Cerebellar nuclear complex (tissue), 1 donor: ENCODE measurements at places on chromosomes 5 and 9.

GRCh38 chr9:96071076-96071814 is 195.8 kb downstream of the ERCC6L2 start:
- DNase-seq, result no peak

DNA sequence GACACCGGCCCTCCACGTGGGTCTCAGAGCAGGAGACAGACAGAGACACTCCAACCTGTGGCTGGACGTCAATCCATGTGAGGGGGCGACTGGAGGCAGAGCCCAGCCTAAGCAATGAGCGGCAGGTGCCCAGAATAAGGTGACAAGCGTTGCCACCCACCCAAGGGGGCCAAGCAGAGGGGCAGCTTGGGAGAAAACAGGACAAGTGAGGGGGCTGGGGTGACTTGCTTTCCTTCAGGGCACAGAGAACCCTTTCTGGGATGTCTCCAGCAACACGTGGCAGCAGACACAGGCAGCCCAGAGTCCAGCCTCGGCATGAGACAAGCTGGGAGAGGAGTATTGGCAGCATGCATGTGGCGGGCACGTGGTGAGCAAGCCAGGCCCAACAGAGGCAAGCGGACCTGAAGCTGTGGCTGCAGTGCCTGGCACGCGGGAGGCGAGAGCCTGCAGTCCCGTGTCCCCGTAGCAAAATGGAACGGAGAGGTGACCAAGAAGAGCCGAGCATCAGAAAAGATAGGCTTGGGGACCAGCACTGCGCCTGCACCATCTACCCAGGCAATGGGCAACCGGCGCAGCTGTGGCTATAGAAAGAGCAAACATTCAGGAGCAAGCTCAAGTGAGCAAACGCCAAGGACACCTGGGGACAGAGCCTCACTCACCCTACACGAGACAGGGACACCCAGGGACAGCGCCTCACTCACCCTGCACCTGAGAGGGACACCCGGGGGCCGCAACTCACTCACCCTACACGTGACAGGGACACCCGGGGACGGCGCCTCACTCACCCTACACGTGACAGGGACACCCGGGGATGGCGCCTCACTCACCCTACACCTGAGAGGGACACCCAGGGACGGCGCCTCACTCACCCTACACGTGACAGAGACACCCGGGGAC is 6.2 kb downstream of the TERT start:
- DNase-seq, result no peak

- no peak for DNase-seq
These were observed 244.2 kb downstream of the RFK start for GRCh38 chr9:76150013-76150412.

- no peak for DNase-seq
These were observed 795.0 kb downstream of the DTWD2 start for GRCh38 chr5:118193194-118193905.

GRCh38 chr9:31536471-31536870 is 848.0 kb upstream of the ACO1 start:
- no peak for DNase-seq

- DNase-seq, result no peak
These were observed 553.0 kb upstream of the ZNF462 start for GRCh38 chr9:106309925-106310324.

DNA sequence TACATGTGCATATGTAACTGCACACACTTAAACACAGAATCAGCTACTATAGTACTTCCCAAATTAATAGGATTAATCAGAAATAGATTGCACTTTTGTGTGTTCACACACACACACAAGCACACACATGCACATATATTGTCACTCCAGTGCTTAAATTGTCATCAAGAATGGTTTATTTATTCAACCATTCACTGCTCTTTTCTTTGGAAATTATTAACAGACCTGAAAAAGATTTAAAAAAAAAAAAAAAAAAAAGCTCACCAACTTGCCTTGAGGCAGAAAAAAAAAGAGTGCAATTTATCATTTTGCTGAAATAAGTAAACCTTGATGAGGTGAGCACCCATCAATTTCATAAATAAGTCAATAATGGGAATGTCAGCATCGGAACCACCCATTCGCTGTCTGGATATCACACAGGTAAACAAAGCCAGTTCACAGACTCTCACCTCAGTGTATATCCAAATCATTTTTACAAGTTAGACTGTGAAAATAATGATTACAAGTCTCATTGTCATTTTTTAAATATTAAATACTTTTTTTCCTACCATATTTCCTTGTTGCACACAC is 562.8 kb downstream of the BNC2 start:
- DNase-seq, result no peak

GRCh38 chr9:81069038-81069795 is 620.1 kb downstream of the TLE1 start:
- DNase-seq, result no peak

- no peak for DNase-seq
These were observed 21.2 kb downstream of the SPATA31D3 start for GRCh38 chr9:81964218-81965171.

DNA sequence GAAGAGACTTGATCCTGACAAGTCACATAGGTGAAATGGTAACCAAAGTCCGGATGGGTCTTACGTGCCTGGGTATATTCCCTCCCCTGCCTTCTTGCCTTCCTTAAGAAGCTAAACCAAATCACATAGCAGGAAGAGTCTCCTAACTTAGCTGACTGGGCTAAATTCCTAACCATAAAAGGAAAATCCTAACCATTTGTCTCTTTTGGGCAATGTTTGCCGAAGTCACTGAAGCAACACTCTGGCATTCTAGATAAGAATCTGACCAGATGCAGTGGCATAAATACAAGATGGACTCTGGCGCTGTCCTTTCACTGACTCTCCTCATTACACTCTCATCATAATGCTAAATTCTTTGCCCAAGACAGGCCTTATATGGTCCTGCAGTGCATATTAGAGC is 625.5 kb upstream of the RORB start:
- no peak for DNase-seq

DNA sequence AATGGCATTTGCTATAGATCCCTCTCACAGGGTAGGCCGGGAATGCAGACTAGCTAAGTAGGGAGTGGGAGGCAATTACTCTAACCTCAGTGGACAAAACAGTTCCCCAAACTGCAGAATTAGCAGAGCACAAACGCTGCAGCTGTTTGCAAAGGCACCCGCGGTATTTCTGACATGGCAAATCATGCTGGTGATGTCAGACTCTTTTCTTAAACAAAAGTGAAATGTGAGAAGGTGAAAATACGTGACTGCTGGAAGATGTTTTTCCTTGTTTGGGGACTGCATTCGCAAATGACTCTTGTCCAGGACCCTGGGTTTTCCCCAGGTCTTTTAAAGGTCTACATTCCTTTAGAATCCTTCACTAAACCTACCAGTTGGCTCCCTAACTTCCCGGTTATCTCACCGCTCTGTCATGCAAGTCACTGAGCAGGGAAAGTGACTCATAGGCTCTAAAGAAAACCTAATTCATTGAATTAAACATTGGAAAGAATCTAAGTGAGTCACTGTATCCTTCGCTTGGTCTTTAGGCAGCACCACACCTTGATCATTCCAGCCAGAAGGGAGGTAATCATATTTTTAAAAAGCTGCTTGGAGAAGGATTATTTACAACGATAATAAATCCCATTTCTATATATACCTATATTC is 91.5 kb upstream of the DNAH5 start:
- DNase-seq, result no peak

- no peak for DNase-seq
These were observed 41.8 kb downstream of the CCL28 start for GRCh38 chr5:43370352-43370751.

DNA sequence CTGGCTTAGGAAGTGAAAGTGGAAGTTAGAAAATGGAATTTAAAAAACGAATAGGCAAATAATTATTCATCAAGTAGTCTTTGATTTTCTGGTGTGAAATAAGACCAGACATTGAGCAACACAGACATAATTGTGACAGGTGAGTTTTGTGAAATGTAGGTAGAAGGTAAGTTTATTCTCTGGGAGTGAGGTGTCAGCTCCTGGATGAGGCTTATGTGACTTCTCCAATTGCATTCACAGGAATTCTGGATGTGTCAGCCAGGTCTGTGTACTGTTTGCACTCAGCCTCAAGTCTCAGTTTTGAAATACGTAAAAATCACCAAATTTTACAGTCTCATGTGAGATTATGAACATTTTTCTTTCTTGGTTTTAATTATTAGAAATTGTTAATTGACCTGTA is 537.6 kb downstream of the CETN3 start:
- DNase-seq, result no peak

DNA sequence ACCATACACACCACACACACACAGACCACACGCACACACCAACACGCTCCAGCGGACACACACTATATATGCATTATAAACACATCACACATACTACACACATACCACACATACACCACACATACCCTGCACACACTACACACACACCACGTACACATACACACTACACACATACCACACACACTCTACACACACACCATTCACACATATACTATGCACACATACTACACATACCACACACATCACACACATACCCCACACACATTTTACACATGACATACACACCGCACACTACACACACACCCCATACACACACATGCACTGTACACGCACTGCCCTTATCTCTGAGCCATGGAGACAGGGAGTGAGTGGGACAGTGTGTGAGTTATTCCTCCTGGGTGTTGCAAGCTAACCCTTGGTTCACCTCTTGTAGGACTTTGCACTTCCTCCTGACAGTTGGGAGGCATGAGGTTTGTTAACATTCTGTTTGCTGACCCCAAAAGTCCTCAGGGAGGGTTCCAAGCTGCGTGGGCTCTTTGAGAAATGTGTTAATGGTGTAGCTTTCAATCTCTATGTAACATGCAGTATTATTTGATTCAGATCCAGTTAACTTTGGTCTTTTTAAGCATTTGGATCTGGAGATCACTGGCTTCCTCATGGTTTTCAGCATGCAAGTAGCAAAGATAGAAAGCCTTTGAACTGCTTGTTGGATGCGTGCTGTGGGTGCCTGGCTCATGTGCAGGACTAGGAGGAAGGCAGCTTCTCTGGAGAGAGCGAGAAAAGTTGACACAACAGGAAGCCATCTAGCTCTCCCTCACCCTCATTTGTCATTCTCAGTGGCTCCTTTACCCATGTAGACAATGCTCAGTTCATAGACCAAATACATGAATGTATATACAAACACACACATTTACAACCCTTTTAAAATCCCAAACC is 13.7 kb downstream of the IL31RA start:
- no peak for DNase-seq

GRCh38 chr9:116000748-116001329 is 152.8 kb upstream of the PAPPA start:
- DNase-seq, result no peak

DNA sequence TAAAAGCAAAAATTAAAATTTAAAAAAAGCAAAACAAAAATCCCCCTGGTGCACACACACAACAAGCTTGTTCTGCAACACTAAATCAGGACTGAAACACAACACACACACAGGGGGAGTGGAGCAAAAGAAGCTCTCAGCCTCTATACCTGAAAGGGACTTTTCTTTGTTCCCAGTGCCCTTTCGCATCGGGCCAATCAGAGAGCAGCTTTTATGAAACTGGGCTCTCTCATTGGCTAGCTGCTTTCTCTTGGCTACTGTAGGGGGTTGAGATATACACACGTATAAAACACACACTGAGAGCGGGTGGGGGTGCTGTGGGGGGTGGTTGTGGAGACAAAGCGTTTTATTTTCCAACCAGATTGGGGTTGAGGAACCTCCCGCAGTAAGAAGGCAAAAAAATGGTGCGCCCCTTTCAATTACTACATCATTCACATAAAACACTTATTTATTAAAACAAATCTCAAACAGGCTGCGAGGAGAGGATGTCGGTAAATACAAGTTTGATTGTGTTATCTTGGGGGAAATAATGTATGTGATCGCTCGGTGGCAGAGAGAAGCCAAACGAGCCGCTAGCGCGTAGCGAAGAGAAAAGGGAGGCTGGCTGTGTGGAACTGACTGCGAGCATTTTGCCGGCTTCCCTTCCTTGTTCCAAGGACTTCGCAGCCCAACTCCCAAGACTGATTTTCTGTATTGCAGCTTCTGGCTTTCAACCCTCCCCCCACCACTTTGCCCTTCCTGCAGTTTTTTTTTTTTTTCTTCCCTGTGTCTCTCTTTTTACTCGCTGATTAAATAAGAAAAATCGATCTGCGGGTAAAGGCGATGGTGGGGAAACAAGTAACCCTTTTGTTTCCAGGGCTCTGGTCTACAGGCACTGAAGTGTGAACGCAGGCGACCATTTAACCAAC is 2.5 kb upstream of the ZNF608 start:
- peak; percentile 92 for DNase-seq

- no peak for DNase-seq
These were observed 3.8 kb downstream of the CCDC152 start for GRCh38 chr5:42760426-42760825.

DNA sequence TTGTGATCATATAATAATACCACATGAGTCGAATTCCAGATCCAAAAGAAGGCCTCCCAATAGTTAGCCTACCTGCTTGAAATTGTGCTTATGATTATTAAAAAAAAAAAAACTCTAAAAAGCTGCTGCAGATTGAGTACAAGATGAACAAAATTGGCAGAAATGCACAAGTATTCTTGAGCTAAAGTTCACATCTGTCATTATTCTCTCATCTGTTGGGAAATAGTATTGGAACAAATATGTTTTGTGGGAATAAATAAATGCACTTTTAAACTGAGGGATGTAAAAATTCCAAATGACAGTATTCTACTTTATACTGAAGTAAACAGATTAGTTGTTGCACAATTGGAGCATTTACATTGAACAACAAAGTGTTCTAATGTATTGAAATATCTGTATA is 15.7 kb downstream of the DAB2 start:
- no peak for DNase-seq

GRCh38 chr5:3377831-3378230 is 217.8 kb upstream of the IRX1 start:
- DNase-seq, result no peak

DNA sequence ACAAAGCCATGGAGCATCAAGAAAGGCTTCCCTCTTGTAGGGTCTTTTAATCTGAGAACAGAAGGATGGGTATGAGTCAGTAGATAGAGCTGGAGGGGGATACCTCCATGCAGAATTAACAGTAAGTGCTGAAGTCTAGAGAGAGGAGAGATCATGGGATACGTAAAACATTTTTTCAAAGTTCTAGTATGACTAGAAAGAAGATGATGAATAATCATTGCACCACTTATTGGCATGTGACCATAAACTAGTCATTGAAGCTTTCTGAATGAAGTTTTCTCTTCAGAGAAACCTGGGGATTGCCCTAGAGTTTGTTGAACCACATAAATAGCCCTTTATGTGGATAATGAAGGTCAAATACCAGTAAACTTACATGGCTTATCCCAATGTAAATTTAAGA is 48.6 kb upstream of the PTPRD start:
- no peak for DNase-seq

GRCh38 chr5:166979307-166979895 is 1312.0 kb upstream of the WWC1 start:
- no peak for DNase-seq

GRCh38 chr5:104526866-104527265 is 964.3 kb upstream of the NUDT12 start:
- no peak for DNase-seq

DNA sequence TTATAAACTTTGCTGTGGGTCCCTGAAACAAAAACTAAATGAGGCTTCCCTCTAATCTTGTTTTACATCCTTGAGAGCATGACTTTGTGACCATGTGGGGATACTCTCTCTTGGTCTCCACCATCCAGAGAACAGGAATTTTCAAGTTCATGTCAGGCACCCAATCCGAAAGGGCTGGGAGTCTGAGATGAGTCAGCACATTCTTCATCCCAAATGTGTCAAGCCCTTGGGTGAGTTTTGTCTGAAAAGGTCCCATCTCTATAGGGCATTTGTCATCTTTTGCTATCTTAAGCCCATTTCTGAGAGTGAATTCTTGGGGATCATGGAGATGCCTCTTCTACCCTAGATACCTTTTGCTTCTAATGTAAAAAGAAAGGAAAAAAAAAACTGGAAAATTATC is 26.9 kb upstream of the RAPGEF6 start:
- DNase-seq, result no peak
